Peyer's patch (tissue), 4 donors: ENCODE measurements at places on chromosomes 3 and 15. TPM values are rescaled to one million over a fixed set of nuclear protein-coding genes. Genes with fewer than 3 reads are reported as not detected.

DNA sequence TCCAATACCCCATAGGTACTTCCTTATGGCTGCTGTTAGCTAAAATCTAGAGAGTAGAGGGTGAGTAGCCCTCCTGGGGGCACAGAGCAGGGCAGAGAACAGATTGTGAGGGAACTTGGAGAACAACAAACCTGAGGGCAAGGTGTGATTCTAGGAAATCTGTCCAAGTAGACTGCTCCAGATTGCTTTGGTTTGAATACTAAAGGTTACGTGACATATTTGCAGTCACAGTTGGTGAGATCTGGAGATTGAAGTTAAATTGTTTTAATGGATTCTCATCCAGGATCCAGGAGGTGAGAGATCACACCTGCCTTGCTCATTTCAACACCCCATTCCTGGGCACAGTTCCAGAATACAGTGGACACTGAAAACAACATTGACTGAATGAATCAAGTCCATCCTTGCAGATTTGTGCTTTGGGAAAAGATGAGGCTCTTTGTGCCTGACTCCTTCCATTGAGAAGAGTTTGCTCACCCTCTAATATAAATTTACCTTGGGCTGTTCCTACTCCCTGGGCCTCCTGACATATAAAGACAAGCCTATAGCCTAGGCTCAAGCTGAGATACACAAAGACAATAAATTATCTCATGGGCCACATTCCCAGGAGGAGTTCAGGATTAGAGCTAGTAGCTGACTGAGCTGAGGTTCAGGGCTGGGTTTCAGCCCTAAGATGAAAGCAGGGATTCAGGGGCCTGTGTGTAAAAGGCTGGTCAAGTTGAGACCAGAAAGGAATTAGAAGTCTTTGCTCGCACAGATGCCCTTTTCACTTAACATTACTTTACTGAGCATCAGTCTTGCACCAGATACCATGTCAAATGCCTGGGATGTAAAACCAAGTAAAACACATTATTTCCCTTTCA is 400.9 kb upstream of the MCTP2 start:
- DNase-seq, result no peak

GRCh38 chr15:63401714-63402497 is 20.3 kb upstream of the CA12 start:
- DNase-seq, result no peak

- no peak for DNase-seq
These were observed 7.0 kb upstream of the UBE2Q2 start for GRCh38 chr15:75835990-75836958.

DNA sequence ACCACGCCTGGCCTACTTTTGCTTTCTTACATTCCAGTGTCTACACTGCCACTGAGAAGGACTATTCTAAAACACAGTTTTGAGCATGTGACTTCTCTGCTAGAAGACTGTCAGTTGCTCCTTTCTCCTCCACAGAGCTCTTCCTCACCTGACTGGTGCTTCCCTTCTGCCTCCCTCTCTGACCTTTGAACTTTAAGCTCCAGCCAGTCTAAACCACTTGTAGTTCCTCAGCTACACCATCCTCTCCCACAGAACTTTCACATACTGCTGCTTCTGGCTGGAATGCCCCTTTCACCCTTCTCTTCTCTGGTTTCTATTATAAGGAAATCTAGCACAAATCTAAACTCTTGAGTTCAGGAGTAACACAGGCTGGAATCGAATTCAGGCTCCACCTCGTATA is 9.1 kb downstream of the NCEH1 start:
- DNase-seq, result no peak

DNA sequence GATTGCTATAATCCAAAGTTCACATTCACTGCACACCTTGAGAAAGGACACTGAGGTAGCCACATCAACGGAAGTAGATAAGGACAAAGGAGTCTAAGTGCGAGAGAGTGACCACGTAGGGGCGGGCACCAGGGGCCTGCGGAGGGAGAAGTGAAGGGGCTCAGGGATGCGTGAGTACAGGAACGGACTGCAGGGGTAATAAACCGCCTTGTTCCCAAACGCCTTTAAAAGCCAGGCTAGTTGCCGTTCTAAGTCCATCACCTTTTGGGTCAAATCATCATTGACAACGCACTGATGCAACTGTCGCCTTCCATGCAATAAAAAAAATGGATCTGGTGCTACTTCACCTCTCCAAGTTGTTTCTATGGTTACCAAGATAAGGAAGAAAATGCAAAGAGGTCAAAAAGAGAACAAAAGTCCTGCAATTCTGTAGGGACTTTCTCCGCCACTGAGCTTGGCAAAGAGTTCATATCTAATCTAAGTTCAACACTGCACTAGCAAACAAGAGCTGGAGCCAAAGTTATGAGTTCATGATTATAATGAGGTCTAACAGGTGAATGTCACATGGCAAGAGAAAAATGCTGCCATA is 32.6 kb upstream of the ATP11B start:
- DNase-seq, result no peak

DNA sequence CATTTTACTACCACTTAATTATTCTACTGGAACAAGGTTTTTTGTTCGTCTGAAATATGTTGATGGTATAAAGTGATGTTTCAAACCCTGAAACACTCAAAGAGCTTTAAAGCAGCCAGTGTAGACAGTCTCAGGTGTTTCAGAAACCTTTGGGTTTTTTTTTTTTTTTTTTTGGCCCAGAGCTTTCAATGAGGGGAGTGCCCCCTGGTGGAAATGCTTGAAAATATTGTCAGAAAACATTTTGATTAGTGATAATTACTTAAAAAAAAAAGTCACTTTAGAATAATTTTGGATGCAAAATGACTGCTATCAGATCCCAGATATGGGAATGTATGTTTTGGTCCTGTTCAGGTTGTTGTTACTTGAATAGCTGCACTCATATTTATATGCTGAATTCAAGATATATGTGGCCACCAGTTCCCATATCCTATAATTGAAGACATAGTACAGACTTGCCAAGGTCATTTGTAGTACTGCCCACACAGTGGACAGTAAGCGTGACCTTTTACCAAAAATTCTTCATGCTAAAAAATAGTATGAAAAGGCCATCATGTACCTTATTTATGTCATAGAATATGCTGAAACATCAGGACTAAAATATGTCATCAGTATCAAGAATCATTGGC is 35.9 kb downstream of the SATB1 start:
- no peak for DNase-seq

DNA sequence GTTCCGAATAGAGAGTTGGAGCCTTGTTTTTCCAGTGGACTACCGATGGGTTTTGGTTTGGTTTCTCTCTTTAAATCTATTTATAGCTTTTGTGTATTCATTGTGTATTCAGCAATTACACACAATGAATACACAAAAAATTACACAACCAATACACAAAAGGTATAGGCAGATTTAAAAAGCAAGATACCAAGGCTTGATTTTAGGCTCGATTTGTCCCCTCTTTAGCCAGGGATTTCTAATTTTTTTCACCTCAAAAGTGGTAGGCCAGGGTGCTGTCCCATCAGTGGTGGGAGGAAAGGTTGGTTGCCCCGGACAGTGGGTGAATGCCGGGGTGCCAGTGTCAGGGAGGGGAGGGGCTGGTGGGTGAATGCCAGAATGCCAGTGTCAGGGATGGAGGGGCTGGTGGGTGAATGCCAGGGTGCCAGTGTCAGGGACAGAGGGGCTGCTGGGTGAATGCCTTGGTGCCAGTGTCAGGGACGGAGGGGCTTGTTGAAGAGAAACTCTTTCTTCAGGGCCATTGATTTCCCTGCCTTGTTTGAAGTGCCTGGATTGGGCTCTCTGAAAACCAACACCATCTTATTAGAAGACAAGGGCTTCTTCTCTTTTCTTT is 186.2 kb downstream of the GOLGA6L6 start:
- no peak for DNase-seq

- DNase-seq, result no peak
These were observed 78.8 kb upstream of the SLC6A6 start for GRCh38 chr3:14323401-14324223.

DNA sequence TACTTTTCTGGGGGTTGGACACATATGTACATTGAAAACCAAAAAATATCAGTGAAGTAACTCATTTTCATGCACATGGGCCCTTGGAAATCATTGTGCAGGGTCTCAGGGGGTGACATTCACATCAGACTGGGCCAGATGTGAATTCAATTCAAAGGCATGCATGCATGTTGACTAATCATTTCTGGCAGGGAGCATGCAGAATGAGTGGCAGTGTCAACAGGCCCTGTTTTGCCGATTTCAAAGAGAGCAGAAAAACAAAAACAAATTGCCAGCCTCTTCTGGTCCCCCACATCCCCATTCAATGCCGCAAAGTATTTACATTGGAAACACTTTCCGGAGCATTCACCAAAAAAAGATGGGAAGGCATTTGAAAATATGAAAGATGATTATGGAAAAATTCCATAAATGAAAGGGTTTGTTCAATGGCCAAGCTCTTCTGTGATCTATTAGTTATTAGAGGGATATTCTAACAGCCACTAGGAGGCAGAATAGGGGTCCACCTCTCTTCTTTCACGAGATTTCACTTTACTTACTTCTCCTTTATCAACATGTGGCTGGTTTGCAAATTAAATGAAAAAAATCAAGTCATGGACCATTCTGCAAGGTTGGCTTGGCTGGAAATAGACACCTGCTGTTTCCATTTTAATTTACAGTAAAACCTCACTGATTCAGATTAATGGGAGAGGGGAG is 119.9 kb upstream of the FEZF2 start:
- DNase-seq, result no peak

DNA sequence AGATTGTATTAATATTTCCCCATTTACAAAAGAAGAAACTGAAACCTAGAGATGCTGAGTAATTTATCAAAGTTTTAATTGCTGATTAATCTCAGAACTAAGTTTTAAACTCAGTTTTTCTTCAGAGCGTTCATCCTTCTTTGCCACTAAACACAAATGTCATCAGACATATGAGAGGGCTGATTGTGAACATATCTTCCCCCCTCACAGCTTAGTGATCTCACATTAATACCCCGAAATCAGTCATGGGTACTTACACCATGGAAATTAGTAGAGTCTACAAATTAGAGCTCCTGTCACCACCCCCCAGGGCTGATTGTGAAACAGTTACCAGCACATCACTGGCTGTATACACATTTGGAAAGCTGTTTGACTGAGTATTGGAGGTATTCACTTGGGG is 189.3 kb upstream of the SGO1 start:
- no peak for DNase-seq

GRCh38 chr15:98946301-98947255 is 61.0 kb downstream of the PGPEP1L start:
- DNase-seq, result peak; percentile 34

GRCh38 chr3:41190509-41191284 is 8.6 kb upstream of the CTNNB1 start:
- no peak for DNase-seq

DNA sequence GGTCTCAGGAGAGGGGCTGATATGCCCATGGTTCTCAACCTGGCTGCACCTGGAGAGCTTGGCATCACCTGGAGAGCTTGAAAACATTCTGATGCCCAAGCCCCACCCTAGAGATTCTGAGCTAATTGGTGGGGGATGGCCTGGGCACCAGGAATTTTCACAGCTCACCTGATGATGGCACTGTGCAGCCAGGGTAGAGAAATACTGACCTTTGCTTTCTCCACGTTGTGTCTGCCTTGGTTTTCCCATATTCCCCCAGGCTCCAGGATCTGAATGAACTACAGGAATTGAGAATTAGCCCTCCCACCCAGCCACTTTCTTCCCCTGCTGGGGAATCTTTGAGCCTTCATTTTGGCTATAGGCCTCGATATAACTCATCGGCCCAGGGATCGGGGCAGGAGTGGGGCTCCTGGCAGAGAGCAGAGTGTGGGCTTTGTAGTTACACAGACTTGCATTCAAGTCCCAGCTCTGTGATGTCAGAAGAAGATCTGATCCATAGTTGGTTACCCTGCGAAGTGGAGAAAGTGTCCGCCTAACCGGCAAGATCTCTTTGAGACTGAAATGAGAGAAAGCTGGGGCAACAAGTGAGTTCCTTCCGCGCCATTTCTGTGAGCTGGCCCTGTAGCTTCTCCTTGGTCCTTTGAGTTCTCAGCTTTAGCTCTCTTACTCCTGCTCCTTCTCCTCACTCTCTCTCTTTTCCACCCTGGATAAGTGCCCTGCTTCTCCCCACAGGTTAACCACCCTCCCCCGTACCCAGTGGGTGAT is 33.1 kb upstream of the UBE2Q2 start:
- no peak for DNase-seq

DNA sequence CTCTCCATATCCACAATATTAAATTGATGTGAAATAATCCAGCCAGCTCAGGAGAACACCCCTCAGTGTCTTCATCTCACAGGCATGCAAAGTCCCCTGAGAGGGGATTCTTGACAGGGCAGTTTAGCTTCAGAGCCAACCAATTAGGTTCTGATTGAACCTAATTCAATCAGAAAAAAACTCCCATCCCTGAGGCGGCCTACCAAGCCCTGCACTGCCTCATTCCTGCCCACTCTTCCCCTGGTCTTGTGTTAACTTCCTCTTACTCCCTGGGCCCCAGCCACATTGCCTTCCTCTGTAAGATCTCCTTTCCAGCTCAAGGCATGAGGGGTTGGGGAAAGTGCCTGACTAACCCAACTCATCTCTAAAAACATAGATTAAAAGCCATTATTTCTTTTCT is 46.1 kb downstream of the FRMD4B start:
- no peak for DNase-seq

DNA sequence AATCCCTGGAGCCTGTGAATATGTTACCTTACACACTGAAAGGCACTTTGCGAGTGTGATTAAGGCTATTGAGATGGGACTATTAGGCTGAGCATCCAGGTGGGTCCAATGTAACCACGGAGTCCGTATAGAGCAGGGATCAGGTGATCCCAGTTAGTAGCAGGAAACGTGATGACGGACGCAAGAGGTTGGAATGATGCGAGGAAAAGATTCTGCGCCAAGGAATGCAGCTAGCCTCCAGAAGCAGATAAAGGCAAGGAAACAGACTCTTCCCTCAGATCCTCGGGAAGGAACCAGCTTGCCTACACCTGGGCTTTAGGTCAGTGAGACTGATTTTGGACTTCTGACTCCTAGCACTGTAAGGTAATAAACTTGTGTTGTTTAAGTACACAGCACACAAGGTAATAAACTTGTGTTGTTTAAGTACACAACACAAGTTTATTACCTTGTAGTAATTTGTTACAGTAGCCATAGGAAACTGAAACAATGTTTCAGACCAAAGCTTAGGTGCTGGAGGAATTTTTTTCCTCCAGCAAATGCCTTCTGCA is 125.0 kb downstream of the CHST2 start:
- DNase-seq, result no peak

Gene TRIM59
- 2.5 TPM for total RNA-seq

Gene TPRG1
- 5.6 TPM for total RNA-seq

Gene SACM1L
- 42.0 TPM for total RNA-seq

Gene LRRC34
- 0.28 TPM for total RNA-seq

Gene RPL32
- 357 TPM for total RNA-seq

Gene TMEM212
- not detected for total RNA-seq

Gene SLC41A3
- 47.4 TPM for total RNA-seq

Gene ULK3
- 194 TPM for total RNA-seq
